ENCODE measurements at places on chromosomes 4 and X.
A peak's percentile ranks its signal among the peaks of the same experiment; 100 is the strongest.

DNA sequence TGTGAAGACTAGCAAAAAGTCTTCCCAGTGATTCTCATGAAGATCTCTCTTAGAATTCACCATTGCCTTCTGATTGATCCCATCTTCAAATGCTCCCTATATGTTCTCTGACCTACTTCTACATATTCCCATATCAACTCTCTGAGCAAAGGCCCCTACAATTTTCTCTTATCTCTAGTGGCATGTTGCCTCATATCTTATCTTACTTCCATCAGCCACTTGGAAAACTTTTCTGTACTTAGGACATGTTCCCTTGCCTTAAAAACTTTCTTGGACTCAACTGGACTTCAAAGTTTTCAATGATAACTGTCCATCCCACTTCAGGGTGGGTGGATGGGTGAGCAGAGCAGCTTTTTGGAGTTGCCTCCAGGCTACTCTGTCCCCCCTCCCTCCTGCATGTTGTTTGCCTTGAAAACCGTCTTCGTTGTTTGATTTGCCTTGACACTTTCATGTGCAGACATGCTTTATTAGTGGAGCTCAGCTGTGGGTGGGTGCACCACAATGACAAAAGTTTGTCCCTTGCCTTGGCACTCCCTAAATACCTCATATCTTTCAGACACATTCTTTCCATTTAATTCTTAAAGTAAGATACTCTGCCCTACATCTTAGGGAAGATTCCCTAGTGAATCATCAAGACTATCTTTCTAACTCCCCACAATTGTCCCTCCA lies 18.3 kb upstream of the USP27X start:
- H3K4me1 ChIP-seq = no peaks in the 10 kb centered on the region
- H3K27ac ChIP-seq = no peak overlapping the region
- no peaks in the 10 kb centered on the region for H3K36me3 ChIP-seq
- no peaks in the 10 kb centered on the region for H3K27me3 ChIP-seq
- no peak overlapping the region for H3K4me3 ChIP-seq

DNA sequence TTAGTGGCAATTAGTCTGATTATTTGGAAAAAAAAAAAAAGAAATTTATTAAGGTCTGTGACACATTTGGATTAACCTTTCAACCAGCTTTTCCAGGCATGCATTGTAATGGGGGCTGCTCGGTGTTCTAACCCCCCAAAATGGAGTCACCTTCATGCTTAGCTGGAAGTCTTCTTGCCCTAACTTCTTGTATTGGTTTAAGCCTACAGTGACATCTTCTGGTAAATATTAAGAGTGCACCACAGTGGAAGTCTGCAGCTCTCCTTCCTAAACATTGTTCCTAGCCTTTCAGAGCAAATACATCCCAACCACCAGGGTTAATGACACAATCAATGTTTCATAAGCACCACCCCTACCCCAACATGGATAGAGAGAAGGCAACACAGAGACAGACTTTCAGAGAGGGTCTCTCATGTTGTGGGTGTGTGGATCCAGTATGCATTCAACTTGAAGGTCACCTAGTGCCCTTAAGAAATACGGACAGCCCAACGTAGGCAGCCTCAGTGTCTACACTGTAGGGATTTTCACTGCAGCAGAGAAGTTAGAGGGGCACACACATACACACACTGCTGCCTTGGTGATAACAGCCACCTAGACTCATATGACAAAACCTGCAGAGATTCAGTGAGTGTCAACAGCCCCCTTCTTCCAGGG lies 142.9 kb upstream of the MBNL3 start:
- no peak overlapping the region for H3K27ac ChIP-seq
- H3K4me3 ChIP-seq = no peak overlapping the region
- no peaks in the 10 kb centered on the region for H3K4me1 ChIP-seq
- no peak for DNase-seq
- no peaks in the 10 kb centered on the region for H3K36me3 ChIP-seq

DNA sequence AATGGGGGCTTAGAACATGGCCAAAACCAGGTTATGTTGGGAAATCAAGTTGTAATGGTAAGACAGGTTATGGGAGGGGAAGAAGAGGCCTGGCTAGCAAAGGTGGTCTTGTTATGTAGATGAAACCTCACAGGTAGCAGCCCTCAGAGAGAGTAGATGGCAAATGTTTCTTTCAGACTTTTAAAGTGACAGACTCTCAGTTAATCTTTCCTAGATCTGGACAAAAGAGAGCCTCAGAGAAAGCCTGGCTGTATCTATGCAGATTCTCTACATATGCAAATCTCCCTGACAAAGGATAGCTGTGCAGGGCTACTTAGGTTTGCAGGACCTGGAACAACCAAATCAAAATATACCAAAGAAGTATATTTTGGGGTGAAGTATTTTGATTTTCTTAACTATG lies 284.1 kb upstream of the AMOT start:
- no peak overlapping the region for H3K27ac ChIP-seq
- H3K27me3 ChIP-seq = no peaks in the 10 kb centered on the region
- H3K36me3 ChIP-seq = no peaks in the 10 kb centered on the region

GRCh38 chr4:128863312-128864075 lies 54.0 kb downstream of the JADE1 start:
- peaks cover 7% of the 10 kb centered on the region for H3K4me1 ChIP-seq
- DNase-seq = peak; percentile 80
- peaks cover 39% of the 10 kb centered on the region for H3K36me3 ChIP-seq
- no peak overlapping the region for H3K27ac ChIP-seq
- no peaks in the 10 kb centered on the region for H3K27me3 ChIP-seq
- H3K4me3 ChIP-seq = no peak overlapping the region

DNA sequence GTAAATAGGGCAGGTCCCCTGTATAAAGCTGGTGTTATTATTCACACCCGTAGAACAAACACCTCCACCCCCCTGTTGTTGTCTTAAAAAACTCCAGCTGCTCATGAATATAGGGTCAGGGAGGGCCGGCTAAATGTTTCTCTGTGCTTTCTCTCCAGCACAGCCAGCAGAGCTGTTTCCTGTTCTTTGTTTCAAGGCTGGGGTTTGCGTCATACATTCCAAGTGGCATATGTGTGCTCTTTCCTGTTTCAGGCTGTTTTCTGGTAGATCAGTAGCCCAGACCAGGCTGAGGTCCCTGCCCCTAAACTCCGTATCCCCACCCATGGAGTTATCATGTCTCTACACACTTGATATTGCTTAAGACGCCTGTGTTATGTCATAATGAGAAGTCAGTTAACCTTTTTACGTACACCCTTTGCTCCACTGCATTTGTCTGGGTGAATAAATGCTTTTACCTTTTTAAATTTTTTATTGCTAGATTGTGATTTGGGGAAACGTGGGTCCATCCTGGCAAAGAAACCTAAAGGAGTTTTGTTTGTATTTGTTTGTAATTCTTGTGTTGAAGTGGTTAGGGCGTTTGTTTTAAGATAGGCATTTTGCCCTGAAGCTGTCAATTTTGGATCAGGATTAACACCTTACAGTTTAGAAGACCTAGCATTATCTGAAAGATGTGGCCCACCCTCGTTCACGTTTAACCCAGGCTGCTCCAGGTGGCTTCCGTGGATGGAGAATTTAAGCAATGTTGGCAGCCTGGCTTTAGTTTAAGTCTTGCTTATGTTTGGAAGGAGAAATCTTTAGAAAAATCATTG lies 3.3 kb downstream of the KLF3 start:
- H3K27ac ChIP-seq = peak overlapping the region; percentile 98
- no peaks in the 10 kb centered on the region for H3K36me3 ChIP-seq
- no peaks in the 10 kb centered on the region for H3K27me3 ChIP-seq
- peaks cover 17% of the 10 kb centered on the region for H3K4me1 ChIP-seq

DNA sequence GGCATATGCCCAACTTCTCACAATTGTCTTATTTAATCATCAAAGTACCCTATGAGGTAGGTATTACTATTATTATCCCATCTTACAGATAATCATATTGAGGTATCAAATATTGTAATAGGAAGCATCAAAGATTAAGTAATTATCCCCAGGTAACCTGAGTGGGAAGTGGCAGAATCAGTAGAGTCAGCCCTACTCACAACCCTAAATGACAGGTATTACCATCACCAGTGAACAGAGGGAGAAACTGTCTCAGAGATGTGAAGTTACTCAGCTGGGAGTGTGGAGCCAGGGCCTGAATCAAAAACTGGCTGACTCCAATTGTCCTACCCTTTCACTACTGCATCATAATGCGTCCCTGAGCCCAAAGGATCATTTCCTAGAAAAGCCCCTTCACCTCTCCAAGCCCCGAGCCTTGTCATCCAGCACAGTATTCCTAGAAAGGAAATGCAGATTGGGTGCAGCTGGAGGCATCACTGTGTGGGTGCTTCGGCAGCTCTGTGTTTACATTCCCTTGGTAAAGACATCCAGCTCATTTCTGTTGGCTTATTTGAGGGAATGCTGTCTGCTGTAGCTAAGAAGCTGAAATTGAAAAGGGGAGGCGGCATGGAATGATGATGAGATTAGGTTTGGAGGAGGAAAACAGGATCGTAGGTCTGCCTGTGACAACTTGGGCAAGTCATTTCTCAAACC lies 72.8 kb downstream of the DHX15 start:
- H3K4me3 ChIP-seq = no peak overlapping the region
- H3K36me3 ChIP-seq = no peaks in the 10 kb centered on the region
- H3K27me3 ChIP-seq = no peaks in the 10 kb centered on the region
- no peak for DNase-seq

- H3K36me3 ChIP-seq = no peaks in the 10 kb centered on the region
- H3K4me1 ChIP-seq = no peaks in the 10 kb centered on the region
- no peaks in the 10 kb centered on the region for H3K27me3 ChIP-seq
- no peak overlapping the region for H3K4me3 ChIP-seq
- no peak for DNase-seq
These were observed 254.6 kb downstream of the CBLL2 start for GRCh38 chrX:22527302-22527701.

- DNase-seq = no peak
- no peaks in the 10 kb centered on the region for H3K36me3 ChIP-seq
- no peak overlapping the region for H3K4me3 ChIP-seq
- no peaks in the 10 kb centered on the region for H3K27me3 ChIP-seq
- no peaks in the 10 kb centered on the region for H3K4me1 ChIP-seq
These were observed 53.1 kb downstream of the BMP2K start for GRCh38 chr4:78829296-78829695.

- H3K36me3 ChIP-seq = no peaks in the 10 kb centered on the region
- H3K27ac ChIP-seq = no peak overlapping the region
- no peak for DNase-seq
- H3K27me3 ChIP-seq = no peaks in the 10 kb centered on the region
- no peak overlapping the region for H3K4me3 ChIP-seq
These were observed 10.2 kb downstream of the TLR3 start for GRCh38 chr4:186078981-186079638.

Data from Peyer's patch (tissue), 4 donors.